ENCODE measurements at places on chromosomes 7 and 10.

- peaks cover 3% of the 10 kb centered on the region for H3K4me1 ChIP-seq
- H3K27ac ChIP-seq = no peak overlapping the region
- no peak for DNase-seq
- no peak overlapping the region for H3K4me3 ChIP-seq
Measured at GRCh38 chr7:45230083-45230482, 72.5 kb downstream of the RAMP3 start.

DNA sequence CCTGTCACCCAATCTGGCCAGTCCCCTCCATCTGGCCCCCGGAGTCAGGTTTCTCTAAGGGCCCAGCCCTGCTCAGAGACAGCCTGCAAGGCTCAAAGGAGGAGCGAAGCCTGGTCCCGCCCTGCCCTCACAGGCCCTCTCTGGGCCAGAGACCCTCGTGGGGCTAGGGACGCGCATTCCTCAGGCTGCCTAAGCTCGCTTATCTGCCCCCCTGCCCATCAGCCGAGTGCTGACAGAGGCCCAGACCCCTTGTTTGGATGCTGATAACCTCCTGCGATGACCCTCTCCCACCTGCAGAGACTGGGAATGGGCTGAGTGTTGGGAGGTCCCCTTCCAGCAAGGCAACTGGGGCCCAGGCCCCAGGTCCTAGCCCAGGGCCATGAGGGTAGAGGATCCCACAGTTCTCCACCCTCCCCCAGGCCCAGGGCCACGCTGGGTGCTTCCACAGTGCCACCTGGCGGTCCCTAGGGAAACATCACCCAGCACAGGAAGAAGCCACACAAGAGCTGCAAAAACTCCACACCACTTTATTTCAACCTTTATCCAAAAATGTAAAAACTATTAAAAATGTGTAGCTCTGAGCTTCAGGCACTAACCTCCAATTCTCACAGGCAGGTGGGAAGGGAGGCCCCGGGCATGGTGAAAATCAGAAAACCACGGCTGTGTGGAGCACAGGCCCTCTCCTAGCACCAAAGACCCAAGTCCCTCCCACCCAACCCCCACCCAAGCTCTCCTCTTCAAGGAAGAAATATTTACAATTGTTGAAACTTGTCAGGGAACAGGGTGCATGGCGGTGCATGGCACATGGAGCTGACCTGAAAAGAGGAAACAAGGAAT lies 2.2 kb downstream of the NPM3 start:
- peak; percentile 69 for DNase-seq

DNA sequence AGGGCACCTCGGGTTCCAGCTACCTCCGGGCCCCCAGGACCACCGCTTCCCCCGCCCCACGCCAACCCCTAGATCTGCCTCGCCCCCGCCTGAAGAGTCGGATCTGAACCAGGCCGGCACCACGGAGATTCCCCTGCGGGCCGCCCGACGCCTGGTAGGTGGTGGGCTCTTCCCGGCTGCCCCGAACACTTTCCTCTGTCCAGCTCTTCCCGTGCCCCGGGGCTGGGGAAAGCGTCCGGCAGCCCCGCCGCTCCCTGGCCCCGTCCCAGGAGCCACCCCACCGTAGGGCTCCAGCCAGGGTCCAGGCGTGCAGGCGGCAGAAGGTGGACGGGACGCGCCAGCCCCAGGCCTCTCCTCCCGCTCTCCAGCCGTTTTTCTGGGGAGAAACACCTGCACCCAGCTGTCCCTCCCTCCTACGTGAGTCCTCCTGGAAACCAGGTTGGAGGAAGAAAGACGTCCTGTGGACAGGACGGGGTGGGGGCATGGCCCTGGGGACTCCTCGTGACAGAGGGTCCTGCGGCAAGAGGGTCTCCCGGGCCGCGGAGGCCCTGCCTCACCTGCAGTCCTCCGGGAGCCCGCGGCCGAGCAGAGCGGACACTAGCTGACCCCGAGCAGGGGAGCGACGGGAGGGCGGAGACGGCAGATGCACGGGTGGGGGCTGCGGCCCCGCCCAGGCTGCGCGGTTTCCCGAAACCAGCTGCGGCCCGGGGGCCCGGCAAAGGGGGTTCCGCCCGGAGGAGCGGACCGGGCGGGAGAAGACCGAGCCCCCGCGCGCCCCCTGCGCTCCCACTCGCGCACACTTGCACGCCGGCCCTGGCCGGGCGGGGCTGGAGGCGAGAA lies at the start of gene TMEM176B:
TMEM176B (minus strand) TSS at position 624 of the 840 bp plus-strand sequence. CDS start 3,795 bp downstream, outside the sequence.
- peaks cover 48% of the 10 kb centered on the region for H3K27me3 ChIP-seq
- no peaks in the 10 kb centered on the region for H3K36me3 ChIP-seq
- H3K27ac ChIP-seq = no peak within 1 kb of the TSS
- H3K4me3 ChIP-seq = no peak within 1 kb of the TSS
- no peaks in the 10 kb centered on the region for H3K4me1 ChIP-seq

DNA sequence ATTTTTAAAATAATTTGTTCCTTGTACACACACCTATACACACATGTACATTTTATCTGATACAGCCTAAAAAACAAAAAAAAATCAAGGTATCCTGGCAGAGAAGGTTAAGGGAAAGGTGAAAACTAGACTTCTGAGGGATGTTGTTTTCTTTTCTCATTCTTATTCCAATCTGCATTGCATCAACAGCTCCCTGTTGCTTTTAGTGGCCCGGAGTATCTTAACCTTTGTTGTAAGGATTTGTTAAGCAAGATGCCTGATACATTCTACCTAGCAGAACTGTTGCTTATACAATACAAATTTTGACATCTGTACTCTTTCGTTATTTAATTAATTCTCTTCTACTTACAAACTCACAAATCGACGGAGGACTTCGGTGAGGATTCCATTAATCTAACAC lies 167.4 kb downstream of the GNAI1 start:
- H3K4me3 ChIP-seq = no peak overlapping the region
- no peak overlapping the region for H3K27ac ChIP-seq
- no peaks in the 10 kb centered on the region for H3K27me3 ChIP-seq
- H3K4me1 ChIP-seq = no peaks in the 10 kb centered on the region

DNA sequence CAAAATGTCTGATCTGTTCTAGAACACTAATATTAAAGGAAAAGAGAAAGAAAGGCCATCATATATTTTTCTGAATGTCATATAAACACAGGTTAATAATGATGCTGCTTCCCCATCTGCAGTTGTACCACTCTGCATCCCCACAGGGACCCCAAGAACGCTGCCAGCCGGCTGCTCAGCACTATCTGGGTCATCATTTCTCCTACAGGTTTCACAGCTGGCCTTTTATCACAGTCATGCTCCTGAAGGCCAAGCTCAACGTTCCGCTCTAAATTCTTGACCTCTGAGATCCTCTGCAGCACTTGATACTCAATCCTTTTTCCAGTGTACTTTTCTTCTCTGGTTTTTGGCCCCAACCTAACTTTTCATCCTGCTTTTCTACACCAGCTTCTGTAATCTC lies 4.8 kb downstream of the IDI1 start:
- no peaks in the 10 kb centered on the region for H3K27me3 ChIP-seq
- peaks cover 42% of the 10 kb centered on the region for H3K4me1 ChIP-seq
- H3K36me3 ChIP-seq = peaks cover 72% of the 10 kb centered on the region
- DNase-seq = no peak
- H3K27ac ChIP-seq = peak overlapping the region; percentile 79

DNA sequence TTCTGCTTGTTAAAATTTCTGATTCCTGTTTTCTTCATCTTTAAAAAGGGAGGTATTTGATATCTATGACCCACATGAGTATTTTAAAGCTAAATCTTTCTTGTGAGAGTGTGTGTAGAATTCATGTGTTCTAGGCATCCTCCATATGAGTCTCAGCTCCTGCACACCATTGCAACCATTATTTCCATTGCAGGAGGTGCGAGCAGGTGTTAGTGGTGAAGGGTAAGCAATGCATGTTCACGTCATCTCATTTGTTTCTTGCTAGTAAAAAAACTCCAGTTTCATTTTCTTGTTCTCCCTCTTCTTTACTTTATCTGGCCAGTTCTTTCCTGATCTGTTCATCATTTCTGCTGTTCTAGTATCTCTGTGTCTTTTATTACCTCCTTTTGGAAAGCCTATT lies 100.5 kb downstream of the ADRA2A start:
- H3K36me3 ChIP-seq = no peaks in the 10 kb centered on the region
- no peak for DNase-seq
- H3K4me3 ChIP-seq = no peak overlapping the region
- peaks cover 4% of the 10 kb centered on the region for H3K27me3 ChIP-seq
- no peak overlapping the region for H3K27ac ChIP-seq

DNA sequence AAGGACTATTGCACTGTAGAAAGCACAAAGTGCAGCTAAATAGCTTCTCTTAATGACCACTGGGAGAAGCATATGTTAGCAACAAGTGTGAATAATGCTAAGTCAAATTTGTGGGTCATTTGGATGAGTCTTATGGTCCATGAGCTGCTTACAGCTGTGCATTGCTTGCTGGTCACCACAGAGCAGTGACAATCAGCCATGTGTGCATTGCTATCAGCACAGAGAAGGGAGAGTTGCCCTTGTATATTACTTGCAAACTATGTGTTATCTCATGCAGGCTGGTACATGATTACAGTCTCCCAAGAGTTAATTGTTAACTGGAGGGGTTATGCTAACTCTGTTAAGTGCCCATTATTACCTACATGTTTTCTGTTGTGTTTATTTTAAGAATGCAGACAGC lies 25.7 kb downstream of the MRPS33 start:
- no peaks in the 10 kb centered on the region for H3K4me1 ChIP-seq
- no peaks in the 10 kb centered on the region for H3K36me3 ChIP-seq
- H3K27ac ChIP-seq = no peak overlapping the region
- DNase-seq = no peak

Measured in activated T-helper 2 cell treated with anti-CD3 and anti-CD28 coated beads, Interferon-gamma antibody, Interleukin-2, Interleukin-4, amounts not matched to agents 10 μg/mL and 5 μg/mL and 100 μg/mL, durations not matched to agents 14 hours and 24 hours and 36 hours (primary cell).